ENCODE measurements at places on chromosomes 11 and 22.

GRCh38 chr11:11171854-11172253 lies 181.2 kb downstream of the CSNK2A3 start:
- DNase-seq: no peak

DNA sequence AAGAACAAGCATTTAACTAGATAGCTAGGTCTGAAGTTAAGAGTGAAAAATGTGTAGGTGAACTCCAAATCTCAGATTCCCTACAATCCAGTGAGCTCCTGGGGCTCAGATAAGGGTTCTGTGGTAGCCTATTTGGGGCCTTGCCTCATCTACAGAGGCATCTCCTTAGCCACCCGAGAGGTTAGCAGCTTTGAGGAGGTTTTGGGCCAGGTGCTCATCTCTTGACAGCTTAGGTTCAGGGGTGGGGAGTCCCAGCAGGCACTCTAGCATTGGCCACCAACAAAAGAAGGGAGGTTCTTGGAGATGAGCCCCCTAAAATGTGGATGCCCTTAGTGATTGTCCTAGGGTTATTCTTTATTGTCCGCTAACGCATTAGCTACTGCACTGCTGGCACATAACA lies 184.4 kb upstream of the B3GAT1 start:
- no peak for DNase-seq

DNA sequence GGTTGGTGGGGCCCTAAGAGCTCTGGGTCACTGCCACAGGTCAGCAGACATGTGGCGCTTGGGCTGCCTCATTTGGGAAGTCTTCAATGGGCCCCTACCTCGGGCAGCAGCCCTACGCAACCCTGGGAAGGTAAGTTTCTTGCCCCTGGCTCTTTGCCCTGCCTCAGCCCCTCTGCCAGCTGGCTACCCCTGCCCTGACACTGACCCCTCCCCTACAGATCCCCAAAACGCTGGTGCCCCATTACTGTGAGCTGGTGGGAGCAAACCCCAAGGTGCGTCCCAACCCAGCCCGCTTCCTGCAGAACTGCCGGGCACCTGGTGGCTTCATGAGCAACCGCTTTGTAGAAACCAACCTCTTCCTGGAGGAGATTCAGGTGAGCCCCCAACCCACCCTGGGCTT lies 1.9 kb downstream of the SCYL1 start:
- no peak for DNase-seq

- no peak for DNase-seq
Measured at GRCh38 chr11:73950869-73951710, at the start of gene DNAJB13. Gene DNAJB13, plus strand, starts transcription at chr11:73951026. Its CDS starts 44 bp downstream, at chr11:73951070.

- no peak for DNase-seq
Measured at GRCh38 chr22:19622061-19622441, 92.3 kb upstream of the SEPTIN5 start.

- no peak for DNase-seq
Measured at GRCh38 chr11:117693344-117693743, 103.7 kb downstream of the DSCAML1 start.

- no peak for DNase-seq
Measured at GRCh38 chr11:9700105-9700801, 36.4 kb downstream of the SWAP70 start.

GRCh38 chr11:75793966-75794365 lies 21.0 kb upstream of the UVRAG start:
- no peak for DNase-seq

- DNase-seq: no peak
Measured at GRCh38 chr22:19579115-19579811, 55.1 kb upstream of the CLDN5 start.

Measured in stimulated activated CD4-positive, alpha-beta T cell treated with anti-CD3 and anti-CD28 coated beads, TNF-alpha, amount 100 ng/mL, for 1 hour (primary cell).